Ovary (tissue), 10 donors: ENCODE measurements at places on chromosomes 2 and 18. TPM values are rescaled to one million over a fixed set of nuclear protein-coding genes. Genes with fewer than 3 reads are reported as not detected.

DNA sequence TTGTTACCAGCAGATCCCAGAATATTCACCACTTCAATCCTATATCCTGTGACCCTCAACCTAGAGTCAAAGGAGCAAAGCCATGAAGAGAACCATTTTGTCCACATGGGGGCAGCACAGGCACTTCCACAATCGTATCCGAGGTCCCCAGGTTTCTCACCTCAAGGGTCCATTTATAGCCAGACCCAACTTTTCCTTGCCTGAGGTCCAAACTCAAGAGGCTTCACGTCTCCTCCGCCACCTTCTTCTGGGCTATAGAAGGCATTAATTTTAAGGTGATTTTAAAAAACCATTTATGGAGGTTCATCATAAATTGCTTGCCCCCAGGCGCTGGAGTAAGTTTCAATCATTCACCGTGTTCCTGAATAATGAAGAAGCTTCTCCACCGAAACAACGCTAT, 111.6 kb upstream of the NABP1 start:
- H3K27ac ChIP-seq, result no peak overlapping the region
- peak; percentile 32 for DNase-seq
- no peaks in the 10 kb centered on the region for H3K27me3 ChIP-seq
- H3K36me3 ChIP-seq, result no peaks in the 10 kb centered on the region
- no peaks in the 10 kb centered on the region for H3K4me1 ChIP-seq

Gene GLI2
- 6.9 TPM for total RNA-seq

Gene ZBTB7C
- total RNA-seq, result 17.3 TPM

Gene KCNE4
- total RNA-seq, result 8.0 TPM

Gene CIDEA
- total RNA-seq, result not detected

DNA sequence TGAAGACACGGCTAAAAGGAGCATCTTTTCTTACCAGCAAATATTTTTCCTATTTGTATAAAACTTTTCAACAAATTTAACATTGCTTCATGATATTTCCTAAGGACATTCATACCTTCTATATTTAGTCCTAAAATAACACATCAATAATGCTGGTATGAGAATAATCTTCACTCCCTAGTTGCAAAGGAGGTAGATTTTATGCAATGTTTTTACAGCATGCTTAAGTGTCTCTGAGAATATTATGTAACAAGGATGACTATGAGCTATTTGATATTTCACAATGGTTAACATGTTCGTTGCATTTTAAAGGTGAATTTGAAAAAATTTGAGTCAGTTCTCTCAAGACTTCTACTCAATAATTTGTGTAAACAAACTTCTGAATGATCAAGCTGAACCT, 506.7 kb downstream of the NUP35 start:
- no peak for DNase-seq
- no peak overlapping the region for H3K4me3 ChIP-seq
- H3K27ac ChIP-seq, result no peak overlapping the region
- no peaks in the 10 kb centered on the region for H3K4me1 ChIP-seq
- H3K27me3 ChIP-seq, result no peaks in the 10 kb centered on the region

GRCh38 chr2:28341208-28341891, 51.3 kb upstream of the FOSL2 start:
- DNase-seq, result peak; percentile 60
- H3K36me3 ChIP-seq, result no peaks in the 10 kb centered on the region
- peaks cover 13% of the 10 kb centered on the region for H3K4me1 ChIP-seq
- H3K27ac ChIP-seq, result no peak overlapping the region

GRCh38 chr2:112915300-112916144, 4.6 kb downstream of the IL37 start:
- H3K27me3 ChIP-seq, result no peaks in the 10 kb centered on the region
- H3K27ac ChIP-seq, result no peak overlapping the region
- H3K36me3 ChIP-seq, result no peaks in the 10 kb centered on the region
- H3K4me3 ChIP-seq, result no peak overlapping the region
- no peak for DNase-seq
- H3K4me1 ChIP-seq, result no peaks in the 10 kb centered on the region

DNA sequence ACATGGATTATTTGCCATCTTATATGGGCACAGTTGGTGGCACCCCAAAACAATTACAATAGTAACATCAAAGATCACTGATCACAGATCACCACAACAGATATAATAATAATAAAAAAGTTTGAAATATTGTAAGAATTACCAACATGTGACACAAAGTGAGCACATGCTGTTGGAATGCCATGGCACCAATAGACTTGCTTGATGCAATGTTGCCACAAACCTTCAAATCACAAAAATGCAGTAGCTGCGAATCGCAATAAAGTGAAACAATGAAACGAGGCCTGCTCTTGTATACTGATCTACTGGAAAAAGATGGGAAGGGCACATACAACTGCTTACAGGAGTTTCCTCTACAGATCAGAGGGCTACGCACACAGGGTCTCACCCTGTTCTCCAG, 32.2 kb upstream of the AMMECR1L start:
- no peak overlapping the region for H3K4me3 ChIP-seq
- H3K27me3 ChIP-seq, result no peaks in the 10 kb centered on the region
- no peaks in the 10 kb centered on the region for H3K4me1 ChIP-seq
- H3K27ac ChIP-seq, result no peak overlapping the region

GRCh38 chr2:41989501-41990180, 58.2 kb upstream of the PKDCC start:
- H3K4me1 ChIP-seq, result peaks cover 9% of the 10 kb centered on the region
- H3K36me3 ChIP-seq, result no peaks in the 10 kb centered on the region
- no peak overlapping the region for H3K27ac ChIP-seq
- DNase-seq, result no peak
- H3K27me3 ChIP-seq, result no peaks in the 10 kb centered on the region

- H3K27me3 ChIP-seq, result no peaks in the 10 kb centered on the region
- H3K4me3 ChIP-seq, result no peak overlapping the region
- no peaks in the 10 kb centered on the region for H3K4me1 ChIP-seq
- H3K36me3 ChIP-seq, result no peaks in the 10 kb centered on the region
These were observed 157.8 kb downstream of the LDLRAD4 start for GRCh38 chr18:13376298-13376840.

DNA sequence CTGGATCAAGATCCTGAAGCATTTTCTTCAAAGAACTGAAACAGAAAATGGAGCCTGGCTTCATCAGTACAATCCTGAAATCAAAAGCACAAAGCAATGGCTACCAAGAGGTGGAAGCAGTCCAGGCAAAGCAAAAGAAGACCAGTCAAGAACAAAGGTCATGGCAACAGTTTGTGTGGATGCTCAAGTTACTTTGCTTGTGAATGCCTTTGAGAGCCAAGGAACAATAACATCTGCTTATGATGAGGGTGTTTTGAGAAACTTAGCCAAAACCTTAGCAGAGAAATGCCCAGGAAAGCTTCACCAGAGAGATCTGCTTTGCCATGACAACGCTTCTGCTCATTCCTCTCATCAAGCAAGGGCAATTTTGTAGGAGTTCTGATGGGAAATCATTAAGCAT, 723.1 kb downstream of the TMEM182 start:
- no peak overlapping the region for H3K27ac ChIP-seq
- no peak overlapping the region for H3K4me3 ChIP-seq
- DNase-seq, result no peak
- H3K27me3 ChIP-seq, result no peaks in the 10 kb centered on the region
- no peaks in the 10 kb centered on the region for H3K36me3 ChIP-seq

DNA sequence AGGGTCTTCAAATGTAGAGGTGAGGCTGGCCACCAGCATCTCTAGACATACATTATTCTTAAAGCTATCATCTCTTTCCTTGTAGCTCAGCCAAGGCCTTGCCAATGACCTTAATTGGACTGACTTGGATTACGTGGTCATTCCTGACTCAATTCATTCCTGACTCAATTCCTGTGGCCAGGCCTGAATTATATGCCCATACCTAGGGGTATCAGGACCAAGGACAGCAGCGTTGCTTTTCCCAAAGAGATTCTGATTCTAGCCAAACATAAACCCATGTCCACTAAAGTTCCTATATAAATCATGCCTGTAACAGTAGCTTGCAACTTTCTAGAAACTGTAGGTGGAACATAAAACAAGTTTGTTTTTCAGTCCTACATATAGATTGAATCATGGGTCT, 231.7 kb downstream of the ARL6IP6 start:
- no peak for DNase-seq
- no peaks in the 10 kb centered on the region for H3K27me3 ChIP-seq
- H3K4me3 ChIP-seq, result no peak overlapping the region
- H3K36me3 ChIP-seq, result no peaks in the 10 kb centered on the region
- H3K4me1 ChIP-seq, result no peaks in the 10 kb centered on the region

DNA sequence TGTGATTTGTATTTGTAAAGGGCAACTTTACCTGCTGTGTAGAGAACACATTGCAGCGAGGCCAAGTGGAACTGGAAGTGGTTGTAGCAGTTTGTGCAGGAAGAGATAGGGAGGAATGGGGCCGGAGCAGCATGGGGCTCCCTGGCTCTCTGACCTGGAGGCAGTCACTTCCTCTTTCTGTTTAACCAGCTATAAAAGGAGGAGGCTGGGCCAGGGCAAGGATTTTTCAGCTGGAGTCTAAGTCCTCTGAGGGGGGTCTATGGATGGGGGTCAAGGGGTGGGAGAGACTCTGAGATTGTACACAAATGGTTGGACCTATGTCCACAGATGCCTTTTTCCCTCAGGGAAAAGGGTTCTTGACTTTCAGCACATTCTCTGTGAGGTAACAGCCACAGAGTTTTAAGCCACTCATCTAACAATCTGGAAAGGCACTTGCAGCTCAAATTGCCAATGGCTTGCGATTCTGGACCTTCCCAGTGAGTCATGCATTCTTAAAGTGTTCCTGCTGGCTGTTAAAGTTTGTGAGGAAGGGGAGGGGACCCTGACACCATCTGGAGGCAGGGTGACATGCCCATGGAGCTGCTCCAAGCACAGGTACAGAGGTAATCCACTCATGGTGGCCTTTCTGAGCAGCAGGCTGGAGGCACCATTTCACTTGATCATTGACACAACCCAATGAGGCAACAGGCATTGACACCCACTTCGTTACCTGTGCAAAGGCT, 347.0 kb downstream of the CYRIA start:
- H3K27me3 ChIP-seq, result no peaks in the 10 kb centered on the region
- no peak overlapping the region for H3K27ac ChIP-seq
- DNase-seq, result no peak
- no peaks in the 10 kb centered on the region for H3K36me3 ChIP-seq
- no peak overlapping the region for H3K4me3 ChIP-seq
- H3K4me1 ChIP-seq, result peaks cover 2% of the 10 kb centered on the region

- no peak overlapping the region for H3K4me3 ChIP-seq
- no peaks in the 10 kb centered on the region for H3K36me3 ChIP-seq
- no peaks in the 10 kb centered on the region for H3K27me3 ChIP-seq
- no peak overlapping the region for H3K27ac ChIP-seq
These were observed 7.5 kb downstream of the MBOAT2 start for GRCh38 chr2:8996006-8996405.

DNA sequence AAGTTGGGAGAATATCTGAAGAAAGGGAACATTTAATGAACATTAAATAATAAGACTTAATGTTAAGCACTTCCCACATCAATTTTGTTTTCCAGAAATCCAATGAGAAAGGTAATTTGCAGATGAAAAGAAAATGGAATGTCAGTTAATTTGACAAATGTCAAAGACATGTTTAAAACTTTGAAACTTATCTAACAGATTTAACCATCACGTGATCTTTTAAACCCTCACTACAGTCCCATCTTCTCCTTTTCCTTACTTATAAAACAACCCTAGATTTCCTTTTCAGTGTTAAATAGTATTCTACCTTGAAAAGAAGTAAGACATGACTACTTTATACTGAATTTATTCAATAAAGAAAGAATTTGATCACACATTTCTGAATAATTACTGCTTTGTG, 288.5 kb downstream of the NRXN1 start:
- no peaks in the 10 kb centered on the region for H3K27me3 ChIP-seq
- no peaks in the 10 kb centered on the region for H3K4me1 ChIP-seq
- no peak overlapping the region for H3K4me3 ChIP-seq
- DNase-seq, result no peak
- no peak overlapping the region for H3K27ac ChIP-seq
- no peaks in the 10 kb centered on the region for H3K36me3 ChIP-seq

Gene CRYBA2
- total RNA-seq, result not detected

GRCh38 chr2:105038383-105039061, 653 bp downstream of the MRPS9 start:
- H3K36me3 ChIP-seq, result no peaks in the 10 kb centered on the region
- H3K27me3 ChIP-seq, result no peaks in the 10 kb centered on the region
- DNase-seq, result no peak
- peak overlapping the region; percentile 19 for H3K27ac ChIP-seq
